ENCODE measurements at places on chromosomes 7 and 10.

- DNase-seq, result no peak
These were observed 547.7 kb downstream of the TNS3 start for GRCh38 chr7:47034180-47034579.

GRCh38 chr10:90587561-90587960, 270.3 kb downstream of the HTR7 start:
- no peak for DNase-seq

- no peak for DNase-seq
These were observed 614.7 kb downstream of the DNAJB6 start for GRCh38 chr7:157951300-157952049.

DNA sequence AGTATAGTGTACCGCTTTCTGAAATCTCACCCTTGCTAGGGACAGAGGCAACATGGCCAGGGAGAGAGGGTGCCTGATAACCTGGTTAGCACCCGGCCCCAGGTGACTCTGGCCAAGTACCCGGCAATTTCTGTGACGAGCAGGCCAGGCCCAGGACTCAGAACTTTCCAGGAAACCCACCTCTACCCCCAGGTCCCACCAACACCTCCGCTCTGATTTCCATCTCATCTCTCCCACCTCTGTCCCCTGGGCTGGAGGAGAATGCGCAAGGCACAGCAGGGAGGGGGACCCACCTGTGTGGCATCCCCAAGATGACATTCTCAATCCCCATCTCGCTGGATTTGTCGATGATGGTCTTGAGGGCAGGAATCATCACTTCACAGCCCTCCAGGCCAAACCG, 11.6 kb downstream of the OGDHL start:
- no peak for DNase-seq

GRCh38 chr7:28096713-28097112, 83.9 kb downstream of the JAZF1 start:
- DNase-seq, result peak; percentile 1

DNA sequence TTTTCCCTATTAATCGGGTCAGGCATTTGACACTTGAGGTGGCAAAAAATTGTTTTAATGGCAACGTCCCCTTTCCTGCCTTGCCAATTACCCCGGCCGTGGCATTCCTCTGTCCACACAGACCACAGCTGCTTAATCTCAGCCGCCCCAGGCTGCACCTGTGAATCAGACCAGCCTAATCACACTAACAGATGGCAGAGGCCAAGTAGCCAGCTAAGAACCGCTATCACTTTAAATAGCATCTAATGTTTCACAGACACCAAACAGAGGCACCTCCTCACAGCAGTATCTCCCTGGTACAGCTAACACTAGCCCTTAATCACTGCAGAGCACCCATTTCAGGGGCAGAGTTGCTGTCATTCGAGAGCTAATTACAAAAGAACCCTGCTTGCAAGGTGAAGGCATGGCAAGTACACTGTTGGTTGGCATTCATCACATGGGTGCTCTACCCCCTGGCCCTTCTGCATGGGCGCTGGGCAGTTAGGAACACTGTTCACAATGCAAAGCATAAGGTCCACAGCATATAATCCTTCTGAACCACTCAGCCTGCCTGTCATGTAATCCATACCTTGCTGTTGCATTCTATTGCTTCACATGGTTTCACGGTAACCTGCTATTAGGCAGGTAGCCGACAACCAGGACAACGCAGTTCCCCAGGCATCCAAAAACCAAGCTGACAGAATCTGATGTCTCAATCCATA, 38.8 kb downstream of the FGFR2 start:
- no peak for DNase-seq

GRCh38 chr7:100835903-100836811, 8.8 kb upstream of the EPHB4 start:
- no peak for DNase-seq

DNA sequence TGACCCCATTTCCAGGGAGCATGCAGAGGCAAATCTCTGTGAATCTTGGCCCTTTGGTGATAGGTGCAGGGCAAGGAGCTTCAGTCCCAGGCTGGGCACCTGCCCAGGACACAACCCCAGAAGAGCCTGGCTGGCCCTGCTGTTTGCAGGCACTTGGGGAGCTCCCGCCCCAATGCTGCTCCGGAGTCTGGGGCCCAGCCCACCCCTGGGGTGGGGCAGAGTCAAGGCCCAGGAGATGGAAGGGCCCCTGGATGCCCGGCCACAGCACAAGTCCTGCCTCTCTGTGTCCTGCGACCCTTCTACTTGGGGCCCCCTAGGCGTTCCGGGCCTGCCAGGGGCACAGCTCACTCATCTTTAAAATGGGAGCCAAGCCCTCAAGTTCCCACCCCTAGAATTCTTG, 24.7 kb downstream of the PDGFA start:
- DNase-seq, result no peak

- no peak for DNase-seq
These were observed 120.0 kb upstream of the SAMD8 start for GRCh38 chr10:74991435-74991834.

DNA sequence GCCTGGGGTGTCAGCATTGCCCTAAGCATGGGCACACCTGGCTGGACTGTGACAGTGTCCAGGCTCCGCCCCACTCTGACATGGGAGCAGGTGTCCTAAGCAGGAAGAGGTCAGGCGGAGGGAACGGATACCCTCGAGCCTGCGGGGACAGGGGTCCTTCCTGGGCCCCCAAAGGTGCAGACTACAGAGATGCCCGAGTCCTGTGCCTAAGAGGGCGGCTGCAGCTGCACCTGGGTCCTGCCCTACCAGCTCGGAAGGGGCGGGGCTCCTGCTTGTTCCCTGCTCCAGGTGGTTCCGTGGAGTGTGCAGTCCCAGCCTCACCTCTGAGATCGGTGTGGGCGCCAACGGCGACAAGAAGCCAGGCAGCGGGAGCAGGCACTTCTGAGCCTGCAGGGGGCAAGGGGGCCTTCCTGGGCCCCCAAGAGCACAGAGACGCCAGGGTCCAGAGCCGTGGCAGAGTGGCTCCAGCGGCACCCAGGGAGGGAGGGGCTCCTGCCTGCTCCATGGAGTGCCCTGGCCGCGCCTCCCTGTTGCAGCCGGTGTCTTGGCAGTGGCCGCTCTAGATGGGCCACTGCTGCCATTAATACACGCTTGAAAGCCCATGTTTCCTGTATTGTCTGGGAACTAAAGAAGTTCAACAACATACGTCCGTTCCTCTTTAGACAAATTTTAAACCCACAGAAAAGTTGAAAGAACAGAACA, 64.5 kb upstream of the CACNA2D1 start:
- no peak for DNase-seq

DNA sequence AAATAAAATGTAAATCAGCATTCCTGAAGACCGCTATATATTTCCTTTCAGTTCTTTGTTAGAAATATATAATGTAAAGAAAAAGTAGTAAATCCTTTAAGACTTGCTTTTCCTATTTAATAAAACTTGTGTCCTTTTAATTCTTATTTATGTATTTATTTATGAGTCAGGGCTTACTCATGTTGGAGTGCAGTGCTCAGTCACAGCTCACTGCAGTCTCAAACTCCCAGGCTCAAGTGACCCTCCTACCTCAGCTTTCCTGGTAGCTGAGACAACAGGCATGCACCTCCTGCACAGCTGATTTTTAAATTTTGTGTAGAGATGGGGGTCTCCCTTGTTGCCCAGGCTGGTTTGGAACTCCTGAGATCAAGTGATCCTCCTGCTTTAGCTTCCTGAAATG, 724.5 kb downstream of the ANKRD7 start:
- no peak for DNase-seq

DNA sequence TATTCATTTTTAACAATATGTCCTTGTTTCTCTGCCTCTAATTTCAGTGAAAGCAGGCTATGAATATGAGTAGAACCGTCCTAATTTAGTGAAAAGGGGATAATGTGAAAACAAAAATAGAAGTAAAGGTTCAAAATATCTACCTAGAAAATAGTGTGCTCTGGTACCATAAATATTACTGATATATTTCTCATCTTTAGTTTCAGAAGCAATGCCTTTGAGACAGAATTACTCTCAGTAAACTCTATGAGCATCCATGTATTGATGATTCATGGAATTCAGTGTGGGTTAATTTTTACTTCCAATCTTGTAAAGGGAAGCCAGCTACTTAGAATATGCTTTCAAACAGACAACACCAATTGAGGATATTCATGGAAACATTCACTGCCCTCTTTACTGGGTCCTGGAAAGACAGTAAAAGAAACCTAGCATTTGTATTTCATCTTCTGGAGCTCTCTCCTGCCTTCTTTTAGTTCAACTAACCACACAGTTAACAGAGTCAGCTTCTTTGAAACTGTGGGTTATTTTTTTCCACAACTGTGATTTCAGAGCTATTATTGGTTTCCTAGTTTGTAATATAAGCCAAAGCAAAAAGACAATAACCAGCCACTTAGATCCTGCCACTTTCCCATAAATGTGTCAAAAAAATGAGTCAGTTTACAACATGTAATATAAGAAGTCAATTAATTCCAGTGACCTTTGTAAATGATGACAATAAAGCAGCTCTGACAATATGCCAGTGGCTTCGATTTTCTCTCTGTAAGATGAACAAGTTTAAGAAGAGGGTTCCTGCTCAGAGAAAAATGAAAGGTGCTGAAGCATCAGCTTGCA, 1.7 kb downstream of the LRRN3 start:
- DNase-seq, result no peak

GRCh38 chr7:957418-958220, 3.1 kb upstream of the ADAP1 start:
- DNase-seq, result no peak

DNA sequence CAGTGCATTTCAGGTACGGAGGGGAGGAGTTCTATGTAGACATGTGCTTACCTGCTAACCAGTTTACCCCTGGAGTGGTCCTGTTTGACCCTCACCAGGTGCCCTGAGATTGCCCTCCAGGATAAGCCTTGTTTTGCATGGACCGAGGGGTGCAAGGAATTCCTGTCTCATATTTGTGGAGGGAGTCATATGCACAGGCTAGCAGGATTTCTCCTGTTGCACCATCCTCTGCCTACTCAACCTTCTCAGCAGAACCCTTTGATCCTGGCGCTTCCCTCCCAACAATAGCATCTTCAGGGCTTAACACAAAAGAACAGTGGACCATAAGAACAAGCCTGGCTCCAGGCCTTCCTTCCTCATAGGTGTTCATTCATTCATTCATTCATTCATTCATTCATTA, 7.2 kb downstream of the TRPV6 start:
- DNase-seq, result no peak

- DNase-seq, result no peak
These were observed 53.1 kb downstream of the PRKAG2 start for GRCh38 chr7:151823566-151824372.

DNA sequence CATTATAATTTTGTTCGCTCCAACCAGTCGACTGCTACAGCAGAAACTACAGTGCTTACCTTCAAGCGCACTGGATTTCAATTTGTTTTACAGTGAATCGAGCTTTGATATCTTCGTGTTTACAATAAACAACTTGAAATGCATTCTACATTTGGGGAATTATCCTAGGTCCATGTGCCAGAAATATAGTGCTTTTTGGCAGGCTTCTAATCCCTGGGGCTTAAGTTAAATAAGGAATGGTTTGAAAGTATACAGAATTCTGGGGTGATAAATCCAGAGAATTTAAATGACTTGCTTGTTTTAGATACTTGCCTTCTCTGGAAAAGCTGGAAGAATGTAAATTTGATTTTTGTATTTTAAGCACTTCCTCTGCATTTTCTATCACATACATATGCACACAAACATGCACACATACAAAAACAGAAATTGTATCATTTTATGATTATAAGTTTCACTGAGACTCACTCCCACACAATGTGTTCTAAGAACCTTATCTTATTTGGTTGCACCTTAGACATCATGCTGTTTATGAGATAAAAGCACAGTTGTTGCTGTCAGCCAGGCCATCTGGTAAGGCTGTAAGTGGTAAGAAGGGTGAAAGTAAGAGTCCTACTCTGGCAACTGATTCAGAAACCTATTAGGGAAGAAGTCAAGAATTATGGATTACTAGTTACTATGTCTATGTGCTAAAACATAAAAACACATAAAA, 347.2 kb upstream of the KCND2 start:
- no peak for DNase-seq

- DNase-seq, result no peak
These were observed 650.3 kb upstream of the ADARB2 start for GRCh38 chr10:2387672-2388071.

GRCh38 chr7:13068032-13068431, 380.6 kb downstream of the ARL4A start:
- no peak for DNase-seq

- DNase-seq, result no peak
These were observed 3.8 kb downstream of the HTR5A start for GRCh38 chr7:155073922-155074321.

- DNase-seq, result no peak
These were observed 34.6 kb upstream of the SLC35G1 start for GRCh38 chr10:93859049-93859655.

GRCh38 chr10:33880291-33880690, 545.8 kb upstream of the NRP1 start:
- DNase-seq, result no peak

DNA sequence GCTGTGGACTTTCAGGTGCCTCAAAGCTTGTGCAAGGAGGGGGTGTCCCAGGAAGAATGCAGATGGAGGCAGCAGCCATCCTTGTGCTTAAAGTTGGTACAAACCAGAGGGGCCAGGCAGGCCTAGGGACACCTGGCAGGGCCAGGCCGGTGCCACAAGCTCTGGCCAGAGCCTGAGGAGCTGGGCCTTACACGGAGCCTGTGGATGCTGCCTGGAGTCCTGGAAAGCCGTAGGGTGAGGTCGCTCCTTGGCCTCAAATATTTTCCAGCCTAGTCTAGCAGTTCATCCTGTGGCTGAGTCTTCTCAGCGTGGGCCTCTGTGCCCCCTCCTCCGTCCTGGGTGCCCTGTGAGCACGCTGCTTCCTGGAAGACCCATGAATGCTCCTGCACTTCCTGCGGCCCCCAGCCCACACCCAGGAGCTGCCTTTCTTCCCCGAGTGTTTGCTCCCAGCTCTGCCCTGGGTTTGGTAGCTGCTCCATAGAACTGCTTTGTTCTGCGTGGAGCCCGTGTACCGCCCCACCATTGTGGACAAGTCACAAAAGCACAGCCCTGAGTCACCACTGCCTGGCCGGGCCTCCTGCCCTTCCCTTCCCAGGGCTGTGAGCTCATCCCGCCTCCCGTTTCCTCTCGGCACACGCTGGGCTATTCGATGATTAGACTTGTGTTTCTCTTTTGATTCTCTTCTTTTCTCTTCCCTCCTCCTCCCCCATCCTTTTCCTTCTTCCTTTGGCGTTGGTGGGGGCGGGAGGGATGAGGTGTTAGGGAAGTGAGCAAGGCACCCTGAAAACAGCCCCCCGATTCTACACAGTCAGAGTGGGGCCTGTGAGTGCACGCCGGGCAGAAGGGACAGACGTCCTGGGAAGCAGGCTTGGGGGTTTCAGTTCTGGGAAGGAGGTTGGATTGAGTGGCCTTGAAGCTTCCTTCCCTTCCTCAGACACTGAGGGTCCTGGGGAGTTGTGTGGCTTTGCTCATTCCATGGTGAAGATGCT, 73.2 kb upstream of the SHH start:
- no peak for DNase-seq

- no peak for DNase-seq
These were observed 45.1 kb upstream of the INPP5A start for GRCh38 chr10:132492323-132493025.

DNA sequence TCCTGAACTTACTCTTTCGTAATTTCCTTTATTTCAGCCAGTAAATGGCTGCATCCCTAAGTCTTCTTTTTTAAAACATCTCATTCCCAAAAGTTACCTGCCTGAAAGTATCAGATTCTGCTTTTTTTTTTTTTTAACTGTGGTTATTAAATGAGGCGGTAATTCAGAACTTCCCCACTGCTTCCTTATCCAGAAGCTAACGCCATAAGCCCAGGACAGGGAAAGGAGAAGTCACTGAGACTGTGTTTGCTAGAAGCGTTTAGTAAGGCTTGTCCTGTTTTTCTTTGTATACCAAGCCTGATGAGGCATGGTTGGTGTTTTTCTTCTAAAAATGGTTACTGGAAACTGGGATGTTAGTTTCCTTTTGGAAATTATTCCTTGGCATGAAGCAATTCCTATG, 197.8 kb downstream of the CELF2 start:
- no peak for DNase-seq
